Stimulated activated CD8-positive, alpha-beta memory T cell treated with anti-CD3 and anti-CD28 coated beads, Interleukin-7, amount 100 ng/mL, for 1 hour (primary cell): ENCODE measurements at places on chromosomes 11 and 22.

GRCh38 chr22:21865041-21865440 is 2.4 kb downstream of the MAPK1 start:
- no peak for DNase-seq

DNA sequence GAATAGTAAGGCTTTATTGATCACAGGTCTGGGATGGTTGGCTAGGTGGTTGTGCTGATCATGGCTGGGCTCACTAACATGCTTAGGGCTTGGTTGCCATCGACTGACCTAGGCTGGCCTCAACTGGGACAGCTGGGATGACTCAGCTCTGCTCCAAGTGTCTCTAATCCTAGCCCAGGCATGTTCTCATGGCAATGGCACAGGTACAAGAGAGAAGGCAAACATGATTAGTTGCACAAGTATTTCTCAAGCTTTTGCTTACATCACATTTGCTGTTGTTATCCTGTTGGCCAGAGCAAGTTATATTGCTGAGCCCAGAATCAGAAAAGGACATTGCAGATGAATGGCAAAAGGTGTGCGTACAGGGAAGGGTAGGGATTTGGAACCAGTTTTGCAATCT is 68.5 kb upstream of the SLC35C1 start:
- no peak for DNase-seq

GRCh38 chr11:63583357-63583677 is 20.1 kb upstream of the PLAAT2 start:
- DNase-seq = no peak

- no peak for DNase-seq
Observed at GRCh38 chr11:103035791-103036434, 56.0 kb downstream of the DCUN1D5 start.

- DNase-seq = peak; percentile 39
Observed at GRCh38 chr11:363948-364761, 5.1 kb upstream of the B4GALNT4 start.

GRCh38 chr22:40421082-40421350 is 50.6 kb downstream of the SGSM3 start:
- no peak for DNase-seq

DNA sequence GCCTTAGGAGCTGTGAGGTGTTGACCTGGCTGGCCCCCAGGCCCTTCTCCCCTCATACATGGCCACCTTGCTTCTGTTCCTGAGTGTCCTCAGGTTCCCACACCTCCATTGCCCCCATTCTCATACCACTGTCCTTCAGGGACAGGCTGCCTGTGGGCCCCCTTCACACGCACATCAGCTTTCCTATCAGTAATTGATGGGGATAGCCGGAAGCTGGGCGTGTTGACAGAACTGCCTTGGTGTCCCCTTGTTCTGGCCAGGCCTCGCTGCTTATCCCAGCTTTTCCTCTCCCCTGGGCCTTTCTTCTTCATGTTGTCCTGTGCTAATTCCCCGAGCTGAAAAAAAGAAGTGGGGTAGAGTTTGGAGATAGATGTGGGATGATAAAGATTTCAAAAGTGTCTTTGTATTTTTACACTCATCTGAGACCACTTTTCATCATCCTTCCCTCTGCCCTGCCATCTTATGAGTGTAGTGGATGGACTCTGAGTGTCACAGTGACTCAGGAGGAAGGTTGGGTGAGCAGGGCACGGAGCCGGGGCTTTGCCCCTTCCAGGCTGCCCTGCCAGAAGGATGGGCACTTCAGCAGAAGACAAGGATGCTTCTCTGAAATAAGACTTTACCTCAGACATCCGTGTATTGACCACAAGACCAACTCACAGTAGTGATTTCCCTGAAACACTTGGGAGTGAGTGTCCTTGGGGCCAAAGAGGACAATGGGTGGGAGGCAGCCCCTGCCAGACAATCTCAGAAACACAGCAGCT is 42.8 kb downstream of the MED15 start:
- DNase-seq = no peak

GRCh38 chr11:17391493-17392355 is 3.3 kb upstream of the KCNJ11 start:
- no peak for DNase-seq

GRCh38 chr11:68298659-68299516 is 13.5 kb upstream of the LRP5 start:
- DNase-seq = no peak

- no peak for DNase-seq
Observed at GRCh38 chr22:28252539-28252938, 333.5 kb upstream of the PITPNB start.

DNA sequence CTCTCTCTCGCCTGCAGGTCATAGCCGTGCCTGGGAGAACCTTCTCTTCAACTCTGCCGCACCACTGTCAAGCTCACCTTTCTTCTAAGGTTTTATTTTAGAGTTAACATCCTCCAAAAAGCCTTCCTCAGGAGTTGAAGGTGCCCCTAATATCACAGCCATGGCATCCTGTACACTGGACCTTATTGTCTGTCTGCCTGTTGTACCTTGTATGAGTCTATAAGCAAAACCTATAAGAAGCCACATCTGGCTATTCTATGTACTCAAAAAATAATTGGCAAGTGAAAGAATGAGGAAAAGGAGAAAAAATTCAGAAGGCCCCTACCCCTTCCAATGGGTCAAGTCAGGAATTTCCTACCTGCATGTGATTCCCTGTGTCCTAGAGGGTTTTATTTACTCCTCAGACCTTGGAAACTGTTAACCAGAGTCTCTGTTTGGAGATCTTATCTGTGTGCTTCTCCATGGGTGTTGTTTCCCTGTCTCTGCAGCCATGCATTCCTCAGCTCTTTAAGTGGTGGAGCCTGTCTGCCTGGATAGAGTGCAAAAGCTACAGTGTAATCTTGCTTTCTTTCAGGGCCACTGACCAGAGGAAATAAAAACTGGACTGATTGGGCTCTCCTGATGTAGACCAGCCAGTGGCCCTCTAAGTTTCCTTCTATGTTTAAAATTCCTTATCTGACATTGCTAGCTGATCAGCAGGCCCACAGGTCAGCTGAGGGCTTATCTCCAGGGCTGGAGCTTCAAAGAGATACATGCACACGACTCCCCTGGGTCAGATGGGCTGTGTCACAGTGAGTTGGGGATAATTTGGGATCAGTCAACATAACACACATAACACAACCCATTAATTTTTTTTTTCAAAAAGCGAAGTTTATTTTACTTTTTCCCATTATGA is 37.6 kb upstream of the TMEM135 start:
- no peak for DNase-seq

DNA sequence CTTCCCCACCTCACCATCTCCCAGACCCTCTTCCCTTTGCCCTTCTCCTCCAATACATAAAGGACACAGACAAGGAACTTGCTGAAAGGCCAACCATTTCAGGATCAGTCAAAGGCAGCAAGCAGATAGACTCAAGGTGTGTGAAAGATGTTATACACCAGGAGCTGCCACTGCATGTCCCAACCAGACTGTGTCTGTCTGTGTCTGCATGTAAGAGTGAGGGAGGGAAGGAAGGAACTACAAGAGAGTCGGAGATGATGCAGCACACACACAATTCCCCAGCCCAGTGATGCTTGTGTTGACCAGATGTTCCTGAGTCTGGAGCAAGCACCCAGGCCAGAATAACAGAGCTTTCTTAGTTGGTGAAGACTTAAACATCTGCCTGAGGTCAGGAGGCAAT is 58.2 kb downstream of the TIMP3 start:
- DNase-seq = no peak

DNA sequence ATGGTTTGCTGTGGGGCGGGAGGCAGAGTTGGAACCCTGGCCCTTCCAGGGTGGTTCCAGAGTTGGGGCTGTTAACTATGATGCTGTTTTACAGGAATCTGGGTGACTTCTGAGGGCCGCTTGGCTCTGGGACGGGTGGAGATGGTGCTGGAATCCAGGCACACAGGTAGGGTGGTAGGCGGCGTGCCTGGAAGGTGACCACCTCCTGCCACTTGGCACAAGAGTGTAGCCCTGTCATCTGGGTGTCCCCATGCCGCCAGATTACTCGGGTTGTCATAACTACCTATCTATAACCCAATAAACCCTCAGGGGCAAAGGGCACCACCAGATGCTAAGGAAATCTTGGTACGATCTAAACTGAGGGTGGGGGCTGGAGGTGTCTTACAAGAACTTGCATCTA is 1.3 kb downstream of the CARS1 start:
- DNase-seq = no peak

GRCh38 chr22:41445129-41446056 is 1.2 kb downstream of the TOB2 start:
- DNase-seq = no peak

- no peak for DNase-seq
Observed at GRCh38 chr11:115453693-115454490, 50.3 kb downstream of the CADM1 start.
